RPMI7951 (cell line): ENCODE measurements at places on chromosomes 6 and 20. TPM values are rescaled to one million over a fixed set of nuclear protein-coding genes. Genes with fewer than 3 reads are reported as not detected.
A peak's percentile ranks its signal among the peaks of the same experiment; 100 is the strongest.

- DNase-seq = no peak
Observed at GRCh38 chr6:64580346-64580745, 944.7 kb downstream of the PHF3 start.

DNA sequence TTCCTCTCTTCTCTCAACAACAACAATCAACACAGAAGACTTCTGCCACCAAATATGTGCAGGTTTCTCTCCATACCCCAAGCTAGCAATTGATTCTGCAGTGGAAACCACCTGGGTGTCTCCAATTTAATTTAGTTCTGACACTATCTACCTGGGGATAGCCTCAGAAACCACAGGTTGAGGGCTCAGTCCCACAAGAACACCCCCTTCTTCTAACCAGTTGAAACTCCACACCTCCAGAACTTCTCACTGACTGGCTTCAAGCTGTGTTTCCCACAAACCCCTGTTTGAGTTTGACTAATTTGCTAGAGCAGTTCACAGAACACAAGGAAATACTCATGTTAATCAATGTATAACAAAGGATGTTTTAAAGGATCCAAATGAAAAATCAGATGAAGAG is 52.5 kb upstream of the SPTLC3 start:
- no peak for DNase-seq

DNA sequence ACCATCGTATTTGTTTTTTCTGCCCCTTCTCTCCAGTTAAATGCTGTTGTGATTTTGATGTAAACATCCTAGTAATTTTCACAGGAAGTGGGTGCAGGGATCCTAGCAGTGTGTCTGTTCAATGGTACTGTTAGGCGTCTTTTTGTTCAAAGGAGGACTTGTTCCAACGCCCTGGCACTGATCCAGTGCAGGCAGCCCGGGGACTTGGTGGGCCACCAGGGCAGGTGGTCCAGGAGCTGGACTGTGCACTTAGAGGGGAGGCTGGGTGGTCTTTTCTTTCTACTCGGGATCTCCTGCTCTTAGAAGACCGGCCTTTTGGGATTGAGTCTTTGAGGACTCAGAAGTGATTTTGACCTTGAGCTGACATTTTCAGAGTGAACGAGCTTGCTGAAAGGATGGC is 41.1 kb upstream of the NKX2-2 start:
- no peak for DNase-seq

GRCh38 chr20:39347626-39348025 is 385.5 kb downstream of the DHX35 start:
- DNase-seq = no peak

DNA sequence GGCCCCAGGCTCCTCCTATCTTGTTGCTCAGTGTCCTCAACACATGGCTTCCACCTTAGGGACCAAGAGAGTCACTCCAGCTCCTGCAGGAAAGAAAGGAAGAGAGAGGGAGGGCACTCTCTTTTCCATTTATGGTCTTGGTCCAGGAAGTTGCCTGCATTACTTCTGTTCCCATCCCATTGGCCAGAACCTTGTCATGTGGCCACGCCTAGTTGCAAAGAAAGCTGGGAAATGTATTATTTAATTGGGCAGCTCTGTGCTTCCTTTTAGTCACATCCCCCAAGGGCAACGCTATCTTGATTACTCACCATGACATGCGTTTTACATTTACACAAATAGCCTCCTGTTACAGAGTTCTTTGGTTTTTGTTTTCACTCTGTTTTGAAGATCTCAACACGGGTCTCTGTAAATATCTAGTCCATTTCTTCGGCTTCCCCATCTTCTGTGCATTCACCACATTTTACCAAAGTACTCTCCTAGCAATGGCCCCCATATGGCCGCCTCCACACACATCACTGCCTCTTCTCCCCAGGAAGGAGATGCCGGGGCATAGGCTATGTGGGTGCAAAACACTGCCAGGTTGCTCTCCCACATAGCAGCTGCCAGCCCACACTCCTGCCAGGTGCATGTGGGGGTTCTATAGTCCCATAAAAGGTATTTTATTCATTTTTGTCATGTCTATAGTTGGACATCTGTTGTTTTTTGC is 35.7 kb upstream of the ZMYND8 start:
- DNase-seq = peak; percentile 100

The MAPK13 gene
- total RNA-seq = 0.96 and 2.1 TPM in 2 replicates

DNA sequence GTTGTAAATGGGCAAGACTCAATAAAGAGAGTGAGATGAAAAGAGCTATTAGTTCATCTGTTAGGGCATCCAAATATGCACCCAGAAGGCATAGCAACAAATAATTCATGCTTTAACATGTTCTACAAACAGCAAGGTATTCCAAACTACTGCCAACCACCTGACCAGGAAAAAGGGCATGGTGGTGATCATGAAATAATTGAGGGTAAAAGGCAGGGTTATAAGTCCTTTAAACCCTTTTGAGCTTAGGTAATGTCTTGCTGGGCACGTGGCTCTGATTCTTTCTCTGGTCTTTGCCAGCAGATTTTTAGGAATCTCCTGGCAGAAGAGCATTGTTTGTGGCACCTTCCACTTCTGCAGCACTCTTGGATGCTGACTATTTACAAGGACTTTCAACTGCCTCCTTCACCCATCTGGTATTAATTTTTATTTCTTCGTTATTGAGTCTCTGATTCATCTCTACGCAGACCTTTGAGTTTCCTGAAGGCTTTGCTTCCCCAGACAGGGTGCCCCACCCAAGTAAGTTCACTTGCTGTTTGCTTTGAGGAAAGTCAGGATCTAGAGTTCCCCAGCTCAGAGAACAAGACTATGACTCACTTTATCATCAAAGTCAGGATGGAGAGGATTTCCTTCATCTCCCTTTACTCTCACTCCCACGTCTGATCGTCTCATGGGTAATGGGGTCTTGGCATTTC is 83.4 kb upstream of the NEDD9 start:
- DNase-seq = peak; percentile 92

DNA sequence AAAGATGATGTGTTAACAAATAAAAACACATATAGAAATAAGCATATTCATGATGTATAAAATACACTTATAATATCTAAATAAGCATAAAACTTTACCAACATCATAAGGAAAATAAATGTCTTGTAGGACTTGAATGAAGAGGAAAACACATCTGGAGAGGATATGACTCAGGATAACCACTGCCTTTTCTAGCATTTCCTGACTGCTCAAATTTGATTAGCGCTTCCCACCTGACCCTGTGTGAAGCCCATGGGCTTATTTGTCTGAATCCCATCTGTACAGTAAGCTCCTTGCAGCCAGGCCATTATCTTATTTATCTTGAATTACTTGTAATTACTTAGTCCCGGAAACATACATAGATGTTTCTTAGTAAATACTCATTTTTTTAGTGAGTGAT is 608.6 kb downstream of the COL12A1 start:
- peak; percentile 76 for DNase-seq

- peak; percentile 67 for DNase-seq
Observed at GRCh38 chr20:36574366-36575135, 1.2 kb downstream of the TGIF2 start.

The ASXL1 gene
- 29.9 and 30.1 TPM in 2 replicates for total RNA-seq

DNA sequence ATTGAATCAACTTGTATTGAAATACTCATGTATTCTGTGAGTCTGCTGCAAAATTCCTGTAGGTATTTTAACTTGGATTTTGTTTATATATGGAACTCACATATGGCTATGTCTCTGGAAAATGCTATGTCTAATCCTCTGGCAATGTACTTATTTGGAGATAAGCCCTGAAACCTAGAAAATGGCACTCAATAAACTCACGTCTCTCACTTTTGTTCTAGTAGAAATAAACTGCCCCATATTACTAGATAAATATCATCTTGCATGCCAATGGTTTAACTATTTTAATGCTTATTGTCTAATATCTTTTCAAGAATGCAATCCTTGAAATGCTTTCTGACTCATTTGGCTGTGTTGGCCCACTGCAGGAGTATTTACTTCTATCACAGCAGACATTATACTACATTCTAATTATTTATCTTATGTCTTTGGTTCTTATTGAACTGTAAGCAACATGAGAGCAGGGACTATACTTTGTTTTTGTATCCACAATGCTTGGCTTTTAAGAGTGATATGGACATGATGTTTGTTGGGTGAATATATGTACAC is 292.2 kb upstream of the RSPO3 start:
- DNase-seq = no peak

GRCh38 chr6:149233056-149233715 is 84.3 kb upstream of the TAB2 start:
- DNase-seq = peak; percentile 99

The SKIC2 gene
- 30.4 and 36.5 TPM in 2 replicates for total RNA-seq

The HSPA1L gene
- 0.68 and 0.84 TPM in 2 replicates for total RNA-seq

The BLCAP gene
- 57.5 and 64.4 TPM in 2 replicates for total RNA-seq

DNA sequence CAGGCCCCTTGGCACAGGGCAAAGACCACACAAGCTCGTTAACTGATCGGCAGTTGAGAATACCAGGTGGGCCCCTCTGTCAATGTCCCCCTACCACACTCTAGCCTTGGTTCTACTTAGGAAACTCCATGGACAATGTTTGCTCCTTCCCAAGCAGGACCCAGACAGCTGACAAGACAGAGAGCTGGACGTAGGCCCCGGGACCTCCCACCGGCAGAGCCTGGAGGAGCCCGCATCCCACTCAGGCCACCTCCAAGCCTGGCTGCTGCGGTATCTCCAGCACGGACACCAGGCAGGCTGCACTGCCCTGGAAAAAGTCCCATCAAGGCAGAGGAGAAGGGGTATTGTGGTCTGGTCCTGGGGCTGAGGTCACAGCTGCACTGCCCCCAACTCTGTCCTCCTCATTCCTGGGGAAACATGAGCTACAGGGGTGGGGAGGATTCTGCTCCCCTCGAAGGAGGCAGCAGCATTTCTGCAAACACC is 6.2 kb upstream of the GRM4 start:
- DNase-seq = no peak

DNA sequence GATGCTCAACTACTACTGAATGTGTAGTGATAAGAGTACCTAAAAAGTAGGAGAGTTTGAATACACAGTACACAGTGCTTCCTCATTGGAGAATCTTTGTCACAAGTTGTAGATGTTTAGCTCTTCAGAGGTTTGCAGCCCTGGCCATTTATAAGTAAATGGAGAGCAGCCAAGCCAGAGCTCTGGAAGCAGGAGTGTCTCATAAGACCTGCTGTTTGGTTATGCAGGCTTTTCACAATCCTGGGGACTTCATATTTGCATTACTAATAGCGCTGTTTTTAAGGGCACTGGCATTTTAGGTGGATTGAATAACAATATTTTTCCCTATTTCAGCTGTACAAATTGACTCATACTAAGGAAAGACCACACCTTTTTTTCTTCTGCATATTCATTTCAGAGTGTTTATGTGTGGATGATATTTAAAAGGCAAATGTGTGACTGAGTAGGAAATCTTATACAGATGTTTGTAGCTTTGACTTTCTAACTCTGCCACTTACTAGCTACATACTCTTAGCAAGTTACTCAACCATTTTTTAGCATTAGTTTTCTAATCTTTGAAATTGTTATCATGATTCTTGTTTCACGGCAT is 730.5 kb upstream of the MAP3K7 start:
- DNase-seq = no peak

The CLVS2 gene
- total RNA-seq = not detected in 2 replicates

DNA sequence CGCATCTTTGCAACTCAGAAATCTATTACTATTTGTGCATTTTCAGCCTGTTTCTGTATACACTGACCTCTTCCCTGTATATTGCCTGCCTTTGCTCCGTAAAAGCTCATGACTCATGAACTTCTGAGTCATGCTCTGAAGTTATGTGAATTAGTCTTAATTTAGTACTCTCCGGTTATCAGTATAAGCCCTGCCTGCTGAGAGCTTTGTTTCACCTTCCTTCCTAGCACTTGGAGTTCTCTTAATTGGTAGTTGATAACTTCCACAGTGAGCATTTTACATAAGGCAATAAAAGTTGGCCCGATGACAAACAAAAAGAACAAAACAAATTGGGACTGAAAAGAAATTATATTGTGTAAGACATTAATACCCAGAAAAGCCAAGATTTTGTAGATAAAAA is 231.4 kb downstream of the GJA1 start:
- DNase-seq = peak; percentile 87

GRCh38 chr20:35739294-35740163 is 2.5 kb downstream of the RBM39 start:
- peak; percentile 50 for DNase-seq

- DNase-seq = no peak
Observed at GRCh38 chr6:29811377-29811776, 16.2 kb upstream of the HLA-G start.

The LRRC1 gene
- 0.96 and 4.3 TPM in 2 replicates for total RNA-seq

GRCh38 chr6:13355999-13356785 is 27.9 kb upstream of the TBC1D7 start:
- no peak for DNase-seq

DNA sequence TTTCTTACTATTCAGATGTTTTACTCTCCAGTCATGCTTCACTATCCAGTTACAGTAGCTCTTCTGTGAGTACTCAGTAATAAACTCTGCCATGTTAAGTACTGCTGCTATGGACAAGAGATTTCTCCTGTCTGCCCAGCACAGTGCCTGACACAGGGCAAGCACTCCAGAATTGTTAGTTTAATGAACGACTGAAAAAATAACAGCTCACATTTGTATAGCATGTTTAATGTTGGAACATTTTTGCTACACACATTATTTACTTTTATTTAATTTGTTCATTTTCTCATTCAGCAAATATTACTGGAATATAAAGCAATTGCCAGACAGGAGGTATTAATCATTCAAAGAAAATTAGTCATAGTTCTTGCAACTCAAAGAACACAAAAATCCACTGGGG is 142.6 kb upstream of the HMGN3 start:
- DNase-seq = no peak

The NAA20 gene
- 156 and 167 TPM in 2 replicates for total RNA-seq

The TMEM244 gene
- 2.5 and 4.2 TPM in 2 replicates for total RNA-seq

- DNase-seq = peak; percentile 18
Observed at GRCh38 chr6:33029328-33030184, 20.2 kb upstream of the HLA-DOA start.

DNA sequence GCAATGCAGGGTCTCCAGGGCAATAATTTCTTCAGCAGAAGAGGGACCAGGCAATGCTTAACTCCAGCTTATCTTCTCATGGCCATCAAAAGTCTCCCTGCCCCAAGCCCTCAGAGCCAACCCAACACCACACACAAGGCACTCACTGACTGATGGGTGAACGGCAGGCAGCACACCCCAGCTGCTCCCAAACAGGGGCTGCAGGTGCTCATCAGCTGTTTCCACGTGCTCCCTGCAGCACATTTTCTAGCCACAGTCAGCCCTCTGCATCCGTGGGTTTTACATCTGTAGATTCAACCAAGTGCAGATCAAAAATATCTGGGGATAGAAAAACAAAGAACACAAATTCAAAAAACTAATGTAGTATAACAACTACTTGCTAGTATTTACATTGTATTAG is 4.0 kb upstream of the GABRR1 start:
- no peak for DNase-seq

- peak; percentile 44 for DNase-seq
Observed at GRCh38 chr6:163405412-163406309, 8.9 kb upstream of the QKI start.

The SLC29A1 gene
- 22.1 and 22.2 TPM in 2 replicates for total RNA-seq

The MTRF1L gene
- total RNA-seq = 19.7 and 25.0 TPM in 2 replicates
